ENCODE measurements at places on chromosomes 7 and 10. TPM values are rescaled to one million over a fixed set of nuclear protein-coding genes. Genes with fewer than 3 reads are reported as not detected.
A peak's percentile ranks its signal among the peaks of the same experiment; 100 is the strongest.

Gene CCM2
- total RNA-seq, result 52.8 TPM

Gene FAM25G
- not detected for total RNA-seq

Gene AOAH
- total RNA-seq, result 30.3 TPM

DNA sequence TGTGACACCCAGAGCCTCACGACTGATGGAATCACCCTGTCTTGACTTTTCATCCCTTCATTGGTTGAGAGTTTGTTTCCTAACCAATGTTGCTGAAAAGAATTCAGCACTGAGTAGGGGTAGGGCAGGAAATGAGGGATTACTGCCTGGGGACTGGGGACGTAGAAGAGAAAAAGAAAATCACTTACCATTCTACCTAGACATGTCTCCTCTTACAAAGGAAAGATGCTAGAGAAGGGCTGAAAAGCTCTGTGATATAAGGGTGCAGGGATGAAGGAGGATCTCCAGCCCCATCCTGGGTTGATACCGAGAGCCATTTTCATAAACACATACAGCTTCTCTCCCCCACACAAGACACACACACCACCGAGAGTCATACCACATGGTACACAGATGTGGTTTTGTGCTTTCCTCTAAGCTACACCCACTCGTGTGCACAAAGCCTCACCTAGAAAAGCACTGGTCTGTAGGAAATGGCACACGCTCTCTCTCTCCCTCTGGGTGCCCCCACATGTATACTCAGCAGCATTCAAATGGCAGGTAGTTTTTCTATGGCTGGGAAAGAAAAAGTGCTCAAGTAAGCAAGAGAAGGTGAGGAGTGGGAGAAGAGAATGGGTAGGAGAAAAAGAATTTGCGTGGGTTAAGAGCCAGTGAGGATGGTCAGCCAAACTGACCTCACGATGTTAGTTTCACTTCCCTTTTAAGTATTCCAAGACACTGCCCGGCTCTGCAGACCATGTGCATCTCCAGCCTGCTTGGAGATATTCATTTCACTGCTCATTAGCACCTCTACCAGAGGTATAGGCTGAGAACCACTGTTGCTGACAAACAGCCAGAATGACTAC lies 85.8 kb downstream of the CALD1 start:
- peak; percentile 68 for DNase-seq

GRCh38 chr7:33044401-33044718 lies 18.2 kb downstream of the NT5C3A start:
- DNase-seq, result no peak

Gene WEE2
- total RNA-seq, result 0.08 TPM

GRCh38 chr7:91034459-91035368 lies 229.5 kb upstream of the FZD1 start:
- no peak for DNase-seq

- no peak for DNase-seq
These were observed 134.9 kb downstream of the SH3PXD2A start for GRCh38 chr10:103720328-103720963.

- no peak for DNase-seq
These were observed 170.4 kb downstream of the TAX1BP1 start for GRCh38 chr7:27910326-27910725.

GRCh38 chr7:154578336-154578735 lies 424.6 kb downstream of the PAXIP1 start:
- no peak for DNase-seq

Gene SLC26A5
- not detected for total RNA-seq

DNA sequence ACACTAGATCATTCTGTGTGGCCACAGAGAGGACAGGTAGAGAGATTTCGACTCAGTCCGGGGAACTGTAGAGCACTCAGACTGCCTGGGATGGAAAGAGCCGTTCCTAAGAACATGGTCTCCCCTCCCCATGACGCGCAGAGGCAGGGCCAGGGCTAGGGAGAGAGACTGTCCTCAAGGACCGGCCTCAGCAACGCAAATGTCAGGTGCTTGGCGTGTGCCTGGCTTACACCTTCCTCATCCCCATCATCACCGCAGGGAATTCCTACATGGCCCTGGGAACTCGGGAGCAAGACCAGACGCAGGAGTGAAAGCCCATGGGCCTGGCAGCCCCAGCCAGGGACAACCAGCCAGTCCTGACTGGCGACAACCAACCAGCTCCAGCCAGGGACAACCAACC lies 55.6 kb downstream of the PROSER2 start:
- no peak for DNase-seq

- DNase-seq, result no peak
These were observed 84.4 kb upstream of the SYPL1 start for GRCh38 chr7:106196460-106197021.

DNA sequence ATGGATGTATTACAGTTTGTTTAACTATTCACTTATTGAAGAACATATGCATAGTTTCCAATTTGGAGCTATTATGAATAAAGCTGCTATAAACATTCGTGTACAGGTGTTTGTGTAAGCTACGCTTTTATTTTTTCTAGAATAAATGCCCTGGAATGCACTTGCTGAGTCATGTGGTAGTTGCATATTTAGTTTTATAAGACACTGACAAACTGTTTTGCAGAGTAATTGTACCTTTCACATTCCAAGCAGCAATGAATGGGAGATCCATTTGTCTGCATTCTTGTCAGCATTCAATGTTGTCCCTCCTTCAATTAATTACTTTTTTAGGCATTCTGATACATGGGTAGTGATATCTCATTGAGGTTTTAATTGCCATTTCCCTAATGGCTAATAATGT lies 373.6 kb upstream of the GHITM start:
- no peak for DNase-seq

- DNase-seq, result no peak
These were observed 1.9 kb upstream of the OTUD1 start for GRCh38 chr10:23436983-23437382.

DNA sequence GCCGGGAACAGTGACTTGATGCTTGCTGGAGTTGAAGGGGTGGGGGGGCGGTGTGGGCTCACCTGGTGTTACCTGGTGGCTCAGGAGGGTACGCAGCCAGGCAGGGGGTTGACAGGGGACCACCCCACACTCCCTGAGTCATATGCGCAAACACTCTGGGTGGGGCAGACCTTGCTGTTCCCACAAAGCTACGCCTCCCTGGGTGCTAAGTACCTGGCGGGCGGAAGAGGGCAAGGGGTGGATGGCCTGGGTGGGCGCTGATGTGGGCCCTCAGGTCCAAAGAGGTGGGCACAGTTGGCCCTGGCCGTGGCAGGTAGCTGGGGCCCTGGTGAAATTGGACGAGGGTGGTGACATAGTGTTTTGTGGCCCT lies 13.9 kb downstream of the STX1A start:
- no peak for DNase-seq

DNA sequence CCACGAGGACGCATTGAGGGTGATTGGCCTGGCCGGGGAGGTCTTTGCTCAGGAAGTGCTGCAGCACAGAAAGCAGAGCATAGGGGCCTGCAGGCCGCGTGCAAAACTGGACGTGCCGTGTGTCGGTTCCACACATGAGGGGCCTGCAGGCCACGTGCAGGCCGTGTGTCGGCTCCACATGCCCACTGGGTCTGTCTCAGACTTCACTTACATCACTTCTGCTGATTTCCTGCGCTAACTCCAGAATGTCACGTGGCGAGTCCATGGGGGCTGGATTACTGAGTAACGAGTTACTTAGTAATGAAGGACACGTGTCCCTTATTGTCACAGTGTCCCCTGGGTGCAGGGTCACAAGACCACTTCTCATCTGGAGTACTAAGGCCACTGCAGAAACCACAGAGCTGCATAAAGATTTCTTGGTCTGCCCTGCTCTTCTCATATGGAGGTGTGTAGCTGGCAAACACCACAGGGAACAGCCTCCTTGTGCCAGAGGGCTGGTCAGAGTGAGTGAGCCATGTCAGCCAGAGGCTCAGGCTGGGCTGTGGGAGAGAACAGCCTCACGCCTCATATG lies 60.8 kb downstream of the GDI2 start:
- DNase-seq, result no peak

- DNase-seq, result no peak
These were observed 114.1 kb upstream of the IGFBP3 start for GRCh38 chr7:46035166-46035565.

Gene CPVL
- 4.5 TPM for total RNA-seq

Gene CDNF
- total RNA-seq, result 3.7 TPM

GRCh38 chr7:81407094-81407493 lies 362.8 kb downstream of the HGF start:
- no peak for DNase-seq

Gene TMEM273
- total RNA-seq, result 2.2 TPM

Gene LIPF
- total RNA-seq, result not detected

- no peak for DNase-seq
These were observed 18.7 kb upstream of the CYREN start for GRCh38 chr7:135189221-135189662.

DNA sequence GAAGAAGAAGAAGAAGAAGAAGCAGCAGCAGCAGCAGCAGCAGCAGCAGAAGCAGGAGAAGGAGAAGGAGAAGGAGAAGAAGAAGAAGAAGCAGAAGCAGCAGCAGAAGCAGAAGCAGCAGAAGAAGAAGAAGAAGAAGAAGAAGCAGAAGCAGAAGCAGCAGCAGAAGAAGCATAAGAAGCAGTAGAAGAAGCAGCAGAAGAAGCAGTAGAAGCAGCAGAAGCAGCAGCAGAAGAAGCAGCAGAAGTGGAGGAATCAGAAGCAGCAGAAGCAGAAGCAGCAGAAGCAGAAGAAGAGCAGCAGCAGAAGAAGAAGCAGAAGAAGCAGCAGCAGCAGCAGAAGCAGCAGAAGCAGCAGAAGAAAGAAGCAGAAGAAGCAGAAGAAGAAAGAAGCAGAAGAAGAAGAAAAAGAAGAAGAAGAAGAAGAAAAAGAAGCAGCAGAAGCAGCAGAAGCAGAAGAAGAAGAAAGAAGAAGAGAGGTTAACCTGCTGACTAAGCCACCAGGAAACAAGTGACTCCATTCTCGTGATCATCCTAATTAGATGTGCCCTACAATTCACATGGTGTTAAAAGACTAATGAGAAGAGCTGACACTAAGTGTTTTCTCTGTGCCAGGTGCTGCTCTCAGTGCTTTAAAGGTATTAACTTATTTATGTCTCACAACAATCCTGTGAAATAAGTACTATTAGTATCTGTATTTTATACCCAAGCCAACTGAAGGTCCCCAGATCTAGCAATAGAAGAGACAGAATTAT lies 11.6 kb downstream of the CDNF start:
- no peak for DNase-seq

- no peak for DNase-seq
These were observed 323.8 kb upstream of the C7orf33 start for GRCh38 chr7:148266795-148267194.

Gene TLX1
- not detected for total RNA-seq

DNA sequence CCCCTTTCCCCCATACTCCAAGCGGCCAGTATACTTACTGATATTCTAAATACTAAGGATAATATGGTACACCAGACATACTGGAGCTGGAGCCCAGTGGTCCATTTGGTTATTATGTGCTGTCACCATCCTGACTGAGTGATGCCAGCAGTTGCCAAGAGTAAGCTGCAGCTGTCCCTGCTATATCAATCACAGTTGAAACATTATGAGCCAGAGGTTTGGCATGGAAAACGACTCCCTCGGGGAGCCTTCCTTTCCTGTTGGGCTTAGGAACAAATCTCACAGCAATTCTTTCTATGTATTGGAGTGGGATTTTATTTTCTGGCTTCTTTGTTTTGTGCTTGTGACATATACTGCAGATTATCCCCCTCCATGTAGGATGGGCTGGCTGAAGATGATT lies 32.6 kb downstream of the STRIP2 start:
- no peak for DNase-seq

DNA sequence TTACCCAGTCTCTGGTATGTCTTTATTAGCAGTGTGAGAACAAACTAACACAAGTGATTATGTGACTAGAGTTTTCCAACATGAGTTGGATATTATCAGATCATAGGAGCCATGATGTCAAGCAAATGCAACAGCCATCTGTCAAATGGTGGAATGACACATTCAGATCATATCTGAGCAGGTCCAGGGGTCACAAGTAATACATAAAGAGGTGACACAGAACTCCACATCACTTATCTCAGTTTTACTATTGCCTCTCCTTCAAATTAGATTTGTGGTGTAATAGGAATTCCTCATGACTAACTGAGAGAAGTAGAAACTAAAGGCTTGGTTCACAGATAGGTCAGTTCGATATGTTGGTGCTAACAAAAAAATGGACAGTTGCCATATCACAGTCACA lies 12.2 kb upstream of the SAMD9L start:
- DNase-seq, result no peak

Gene OPN4
- total RNA-seq, result not detected

- DNase-seq, result peak; percentile 14
These were observed 544 bp downstream of the TSPAN33 start for GRCh38 chr7:129144834-129145668.

Gene DRGX
- total RNA-seq, result not detected

Gene NME8
- not detected for total RNA-seq

- DNase-seq, result no peak
These were observed 97.4 kb downstream of the KLF6 start for GRCh38 chr10:3687510-3688081.

Gene DDIT4
- total RNA-seq, result 427 TPM

GRCh38 chr7:16563281-16564022 lies 36.8 kb downstream of the LRRC72 start:
- DNase-seq, result no peak

GRCh38 chr10:113103131-113103840 lies 153.2 kb downstream of the TCF7L2 start:
- DNase-seq, result no peak

Gene HPS6
- total RNA-seq, result 15.0 TPM

Gene AGAP4
- 24.8 TPM for total RNA-seq

DNA sequence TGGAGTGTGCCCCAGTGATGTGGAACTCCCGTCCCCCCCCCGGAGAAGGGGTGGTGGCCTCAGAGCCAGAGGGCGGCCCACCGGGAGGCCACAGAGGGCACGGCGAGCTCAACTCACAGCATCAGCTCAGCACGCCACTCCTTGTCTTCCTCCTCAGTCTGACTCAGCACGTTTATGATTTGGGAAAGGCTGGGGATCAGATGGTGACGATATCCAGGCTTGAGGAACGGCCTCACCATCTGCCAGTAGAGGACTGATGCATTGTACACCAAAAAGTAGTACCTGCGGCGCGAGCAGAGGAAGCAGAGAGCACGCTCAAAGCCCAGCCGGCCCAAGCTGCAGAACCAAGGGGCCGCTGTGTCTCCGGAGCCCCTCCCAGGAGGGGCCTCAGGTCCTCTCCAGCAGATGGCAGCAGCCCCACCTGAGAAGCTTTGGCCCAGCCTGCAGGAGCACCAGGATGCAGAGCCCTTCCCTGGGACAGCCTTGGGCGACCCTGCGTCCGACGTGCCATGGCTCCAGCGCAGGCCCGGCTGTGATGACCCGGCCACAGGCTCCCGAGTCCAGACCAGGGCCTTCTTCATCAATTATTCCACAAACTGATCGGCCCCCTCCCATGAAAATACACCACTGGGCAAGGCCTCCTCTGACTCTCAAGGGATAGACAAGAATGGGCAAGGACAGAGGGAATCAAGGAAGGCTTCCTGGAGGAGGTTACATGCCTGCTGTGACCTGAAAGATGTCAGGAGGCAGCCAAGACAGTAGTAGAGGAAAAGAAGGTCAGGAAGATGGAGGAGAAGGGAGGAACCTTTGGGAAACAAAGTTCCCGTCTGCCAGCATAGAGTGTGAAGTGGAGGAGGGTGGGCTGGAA lies 3.7 kb downstream of the CFAP46 start:
- no peak for DNase-seq

Data from CD4-positive, alpha-beta T cell (primary cell).